NCI-H2029 (cell line): ENCODE measurements at places on chromosomes 5 and 9.

GRCh38 chr9:89439571-89439970, 58.3 kb downstream of the SEMA4D start:
- DNase-seq, result no peak

- no peak for DNase-seq
Observed at GRCh38 chr9:31078175-31078574, 1306.3 kb upstream of the ACO1 start.

DNA sequence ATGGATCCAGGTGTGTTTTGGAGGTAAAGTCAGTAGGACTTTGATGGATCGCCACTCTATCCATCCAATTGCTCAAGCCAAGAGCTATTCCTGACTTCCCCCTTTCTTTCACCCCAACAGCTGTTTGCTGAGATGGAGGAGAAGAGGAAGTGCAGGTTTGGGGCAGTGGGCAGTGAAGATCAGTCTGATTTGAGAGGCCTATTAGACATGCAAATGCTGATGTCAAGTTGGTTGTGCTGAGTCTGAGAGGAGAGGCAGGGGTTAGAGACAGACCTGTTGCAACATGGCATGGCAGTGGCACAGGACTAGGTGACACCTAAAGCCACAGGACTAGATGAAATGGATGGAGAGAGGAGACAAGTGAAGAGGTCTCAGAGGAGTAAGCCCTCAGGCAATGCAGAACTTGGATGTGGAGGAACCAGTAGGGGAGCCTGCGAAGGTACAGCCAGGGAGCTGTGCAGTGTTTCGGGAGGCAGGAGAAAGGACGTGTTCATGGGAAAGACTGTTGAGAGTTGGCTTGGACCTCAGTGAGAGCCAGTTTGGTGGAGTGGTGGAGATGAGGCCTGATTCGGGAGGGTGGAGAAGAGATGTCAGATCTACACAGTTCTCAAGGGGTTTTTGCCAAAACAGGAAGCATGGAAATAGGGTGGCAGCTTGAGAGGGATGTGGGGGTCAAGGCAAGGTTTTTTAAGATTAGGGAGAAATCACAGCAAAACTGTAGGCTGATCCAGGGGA, 175.0 kb downstream of the MACROH2A1 start:
- DNase-seq, result no peak

DNA sequence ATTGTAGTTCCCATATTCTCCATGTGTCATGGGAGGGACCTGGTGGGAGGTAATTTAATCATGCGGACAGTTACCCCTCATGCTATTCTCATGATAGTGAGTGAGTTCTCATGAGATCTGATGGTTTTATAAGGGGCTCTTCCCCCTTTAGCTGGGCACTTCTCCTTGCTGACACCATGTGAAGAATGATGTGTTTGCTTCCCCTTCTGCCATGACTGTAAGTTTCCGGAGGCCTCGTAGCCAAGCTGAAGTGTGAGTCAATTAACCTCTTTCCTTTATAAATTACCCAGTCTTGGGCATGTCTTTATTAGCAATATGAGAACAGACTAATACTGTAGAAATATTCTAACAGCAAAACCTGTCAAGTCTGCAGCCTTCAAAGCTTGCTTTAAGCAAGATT, 293.2 kb downstream of the CTNND2 start:
- no peak for DNase-seq

GRCh38 chr5:28975508-28975907, 1937.1 kb upstream of the CDH9 start:
- DNase-seq, result no peak

- no peak for DNase-seq
Observed at GRCh38 chr5:77083088-77083487, 4.0 kb downstream of the ZBED3 start.

DNA sequence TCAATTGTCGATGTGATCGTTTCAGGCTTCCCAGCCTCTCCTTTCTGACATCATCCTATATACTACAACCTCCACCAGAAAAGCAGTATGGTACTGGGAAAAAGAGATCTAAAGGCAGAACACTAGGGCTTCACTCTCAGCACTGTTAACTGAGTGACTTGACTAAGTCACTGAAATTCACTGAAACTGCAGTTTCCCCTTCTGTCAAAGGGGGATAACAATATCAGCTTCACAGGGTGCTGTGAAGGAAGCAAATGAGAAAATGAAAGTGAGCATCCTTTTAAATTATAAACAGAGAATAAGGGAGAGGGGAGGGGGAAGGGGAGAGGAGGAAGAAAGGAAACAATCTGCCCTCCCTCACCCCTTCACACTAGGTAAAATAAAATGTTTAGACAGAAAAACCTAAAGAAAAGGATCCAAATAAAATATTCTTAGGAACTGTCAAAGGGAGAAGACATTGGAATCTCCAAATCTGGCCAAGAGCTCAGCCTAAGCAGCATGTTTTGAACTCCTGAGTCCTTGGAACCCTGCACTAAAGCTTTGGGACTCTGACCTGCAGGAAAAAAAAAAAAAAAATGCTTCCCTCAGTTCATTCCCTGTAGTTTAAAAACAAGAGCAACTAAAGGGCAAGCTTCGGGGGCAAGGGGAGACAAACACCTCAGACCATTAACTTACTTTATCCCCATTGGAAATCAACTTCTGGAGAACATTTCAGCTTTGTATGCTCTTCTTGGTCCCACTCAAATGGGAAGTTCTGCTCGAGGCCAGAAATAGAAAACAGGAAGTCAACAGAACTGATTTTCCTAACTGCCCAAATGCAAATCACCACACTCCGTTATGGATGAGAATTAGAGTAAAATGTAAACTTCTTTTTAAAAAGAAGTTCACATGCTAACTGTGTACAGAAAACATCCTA, 178.3 kb downstream of the DEPDC1B start:
- no peak for DNase-seq

DNA sequence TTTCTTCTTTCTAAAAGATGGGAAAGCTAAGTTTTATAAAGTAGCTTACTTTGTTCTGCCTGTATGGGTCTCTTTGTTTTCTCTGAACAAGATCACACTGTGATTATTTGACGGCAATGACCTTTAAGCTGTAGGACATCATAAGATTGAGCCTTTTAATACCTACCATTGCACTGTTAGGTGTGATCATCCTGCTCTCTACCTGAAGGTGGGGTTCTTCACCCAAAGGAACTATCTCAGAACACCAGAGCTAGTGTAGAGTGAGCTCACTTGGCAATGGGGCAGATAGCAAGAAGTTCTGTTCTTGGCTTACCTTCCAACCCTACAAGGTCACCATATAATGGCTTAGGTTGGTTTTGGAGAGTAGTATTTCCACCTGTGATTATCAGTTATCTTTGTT, 200.2 kb downstream of the SPATA31D1 start:
- DNase-seq, result no peak

DNA sequence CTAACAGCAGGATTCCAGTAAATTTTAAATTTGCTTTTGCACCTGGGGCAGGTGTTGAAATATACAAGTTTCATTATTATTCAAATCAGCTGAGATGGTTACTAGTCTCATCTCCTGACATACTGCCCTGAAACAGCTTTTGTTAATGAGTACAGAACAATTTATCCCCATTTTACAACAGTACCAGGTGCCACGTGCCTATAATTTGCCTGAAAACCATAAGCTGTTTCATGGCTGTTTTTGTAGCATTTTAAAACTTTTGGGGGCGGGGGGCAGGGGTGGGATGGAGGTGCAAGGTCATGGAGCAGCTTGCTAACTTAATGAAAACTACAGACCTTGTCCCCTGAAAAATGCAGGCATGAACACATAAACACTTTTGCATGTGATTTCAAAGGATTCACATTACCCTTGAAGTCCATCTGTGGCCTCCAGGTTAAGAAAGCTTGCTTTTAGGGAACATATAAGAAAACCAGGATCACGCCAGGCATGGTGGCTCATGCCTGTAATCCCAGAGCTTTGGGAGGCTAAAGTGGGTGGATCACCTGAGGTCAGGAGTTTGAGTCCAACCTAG, 42.1 kb downstream of the TIMD4 start:
- DNase-seq, result no peak

- DNase-seq, result no peak
Observed at GRCh38 chr9:18822850-18823249, 210.2 kb downstream of the SAXO1 start.

GRCh38 chr9:8733131-8733954, 933.8 kb upstream of the DMAC1 start:
- DNase-seq, result no peak
